ENCODE measurements at places on chromosomes 4 and X. TPM values are rescaled to one million over a fixed set of nuclear protein-coding genes. Genes with fewer than 3 reads are reported as not detected.

PPEF2 gene
- 0.10 TPM for total RNA-seq

RXFP1 gene
- total RNA-seq = not detected

DNA sequence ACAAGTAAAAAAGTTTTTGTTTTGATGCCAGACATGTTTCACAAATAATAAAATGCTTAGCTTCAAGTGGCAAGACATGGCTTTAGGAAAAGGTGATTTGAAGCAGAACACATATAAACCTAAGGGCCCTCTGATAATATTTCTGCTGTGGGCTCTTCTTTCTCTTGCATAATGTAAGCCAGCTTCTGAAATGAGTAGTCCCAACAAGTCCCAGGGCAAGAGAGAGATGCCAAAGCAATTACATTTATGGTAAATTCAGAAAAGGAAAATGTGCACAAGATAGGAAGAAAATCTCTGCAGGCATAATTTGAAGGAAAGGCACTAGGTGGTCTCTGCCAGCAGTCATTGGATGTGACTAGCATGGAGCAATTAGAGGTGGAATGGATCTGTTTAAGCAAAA, 170.8 kb upstream of the GALNT7 start:
- no peak for DNase-seq

DNA sequence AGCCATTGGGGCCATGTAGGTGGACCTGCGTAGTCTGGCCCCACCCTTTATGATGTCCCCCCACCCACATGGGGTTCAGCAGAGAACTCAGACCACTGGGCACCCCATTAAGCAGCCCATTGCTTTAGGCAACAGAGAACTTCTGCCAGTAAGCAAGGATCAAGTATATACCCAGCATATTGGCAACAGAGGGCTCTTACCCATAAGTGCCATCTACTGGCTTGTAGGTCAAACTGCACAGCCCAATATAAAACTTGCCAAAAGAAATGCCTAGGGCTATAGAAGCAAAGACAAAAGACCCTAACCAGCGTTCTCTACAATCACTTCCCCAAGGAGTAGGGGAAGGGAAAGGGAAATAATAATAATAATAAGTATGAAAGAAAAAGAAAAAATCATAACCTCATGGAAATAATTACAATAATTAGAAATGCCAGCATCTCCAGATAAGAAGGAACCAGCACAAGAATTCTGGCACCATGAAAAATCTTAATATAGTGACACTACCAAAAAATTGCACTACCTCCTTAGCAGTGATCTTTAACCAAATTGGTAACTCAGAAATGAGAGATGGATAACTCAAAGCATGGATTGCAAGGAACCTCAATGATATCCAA, 1090.7 kb downstream of the FAT4 start:
- no peak for DNase-seq

- no peak for DNase-seq
Observed at GRCh38 chr4:13765539-13765938, 138.0 kb upstream of the BOD1L1 start.

DNA sequence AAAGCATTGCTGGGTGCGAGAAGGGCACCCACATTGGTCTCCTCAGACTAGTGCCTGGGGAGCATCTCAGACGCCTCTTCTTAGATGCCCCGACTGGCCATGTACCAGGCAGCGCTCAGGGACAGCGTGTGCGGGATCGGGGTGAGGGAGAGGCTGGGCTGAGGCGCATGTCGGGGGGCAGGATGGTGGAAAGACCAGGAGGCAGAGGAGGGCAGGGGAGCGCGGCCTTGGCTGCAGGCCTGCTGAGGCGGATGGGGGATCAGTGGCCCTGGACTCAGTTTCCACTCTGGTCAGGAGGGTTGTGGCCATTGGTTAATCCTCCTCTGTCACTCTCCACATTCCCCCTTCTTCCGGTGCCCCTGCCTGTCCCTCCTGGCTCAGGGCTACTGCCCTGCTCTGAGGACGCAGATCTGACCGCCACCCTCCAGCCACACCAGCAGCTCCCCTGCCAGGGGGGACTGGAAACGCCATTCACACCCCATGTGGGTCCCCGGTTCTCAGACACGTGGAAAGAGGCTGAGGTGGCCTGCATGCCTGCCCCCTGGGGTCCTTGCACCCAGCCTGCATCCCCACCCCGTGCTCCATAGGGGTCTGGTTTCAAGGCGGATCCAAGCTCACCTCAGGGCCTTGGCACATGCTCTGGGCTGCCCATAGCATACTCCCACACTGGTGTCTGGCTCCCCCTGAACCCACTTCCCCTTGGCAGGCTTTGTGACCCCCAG, 105.9 kb downstream of the CPZ start:
- DNase-seq = no peak

DNA sequence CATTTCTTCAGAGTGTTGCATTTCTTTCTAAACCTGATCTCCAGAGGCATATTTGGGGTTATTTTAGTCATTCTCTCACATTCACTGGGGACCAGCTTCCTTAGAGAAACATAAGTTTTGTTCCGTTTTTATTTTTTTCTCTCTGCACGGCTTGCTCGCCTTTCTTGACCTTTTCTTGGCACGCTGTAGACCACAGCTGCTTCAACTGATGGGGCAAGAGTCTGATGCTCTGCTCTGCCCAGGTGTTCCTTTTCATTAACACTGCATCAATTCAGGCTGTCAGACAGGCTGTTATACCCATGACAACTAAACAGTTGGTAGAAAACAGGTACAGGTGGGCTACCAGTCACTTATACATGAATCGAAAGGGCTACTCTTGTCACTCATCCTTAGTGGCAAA, 682.2 kb upstream of the DIAPH2 start:
- DNase-seq = no peak

Data from T-helper 17 cell (primary cell).